ENCODE measurements at places on chromosomes 5 and 9.
A peak's percentile ranks its signal among the peaks of the same experiment; 100 is the strongest.

DNA sequence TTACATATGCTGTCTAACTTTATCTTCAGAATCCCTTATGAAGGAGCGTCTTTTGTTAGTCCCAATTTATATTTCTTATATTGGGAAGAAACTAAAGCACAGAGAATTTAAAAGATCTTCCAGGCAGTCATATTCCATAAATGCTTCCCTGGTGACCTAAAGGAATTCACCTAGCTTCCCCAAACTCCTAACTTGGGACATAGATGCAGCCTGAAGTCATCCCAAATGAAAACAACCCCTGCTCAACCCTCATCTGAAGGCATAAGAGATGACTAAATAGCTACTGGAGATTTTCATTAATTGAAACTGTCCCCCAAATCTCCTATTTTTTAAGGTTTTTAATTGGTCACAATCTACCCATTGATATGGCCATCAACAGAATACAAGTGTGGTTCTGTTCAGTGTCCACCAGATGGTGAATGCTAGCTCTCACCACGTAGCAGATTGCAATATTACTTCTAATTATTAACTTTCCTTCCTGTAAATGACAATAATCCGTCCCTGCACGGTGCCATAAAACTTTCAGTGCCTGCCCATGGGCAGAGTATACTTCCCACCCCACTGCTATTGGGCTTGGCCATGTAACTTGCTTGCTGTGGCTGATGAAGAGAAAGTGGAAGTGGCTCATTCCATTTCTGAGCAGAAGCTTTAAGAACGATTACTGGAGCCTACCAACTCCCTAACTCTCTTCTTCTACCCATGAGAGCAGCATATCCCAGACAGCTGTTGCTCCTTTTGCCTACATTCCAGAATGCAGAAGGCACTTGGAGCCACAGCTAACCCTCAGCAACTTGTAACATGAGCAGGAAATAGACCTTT, 18.7 kb downstream of the PRUNE2 start:
- no peaks in the 10 kb centered on the region for H3K27me3 ChIP-seq
- DNase-seq, result peak; percentile 71
- peak overlapping the region; percentile 31 for H3K4me3 ChIP-seq
- H3K36me3 ChIP-seq, result no peaks in the 10 kb centered on the region
- peaks cover 22% of the 10 kb centered on the region for H3K4me1 ChIP-seq

GRCh38 chr9:77710316-77710715, 62.2 kb upstream of the GNA14 start:
- no peak for DNase-seq
- H3K27me3 ChIP-seq, result no peaks in the 10 kb centered on the region
- peaks cover 20% of the 10 kb centered on the region for H3K4me1 ChIP-seq
- H3K27ac ChIP-seq, result no peak overlapping the region
- no peaks in the 10 kb centered on the region for H3K36me3 ChIP-seq
- H3K4me3 ChIP-seq, result no peak overlapping the region

- H3K27ac ChIP-seq, result no peak overlapping the region
- no peaks in the 10 kb centered on the region for H3K36me3 ChIP-seq
- no peaks in the 10 kb centered on the region for H3K4me1 ChIP-seq
- H3K4me3 ChIP-seq, result no peak overlapping the region
Observed at GRCh38 chr5:7686794-7687193, 164.1 kb downstream of the CFAP90 start.

- H3K27ac ChIP-seq, result no peak overlapping the region
- H3K27me3 ChIP-seq, result no peaks in the 10 kb centered on the region
- H3K4me1 ChIP-seq, result no peaks in the 10 kb centered on the region
- no peak overlapping the region for H3K4me3 ChIP-seq
Observed at GRCh38 chr5:131965826-131966415, 20.5 kb upstream of the MEIKIN start.

DNA sequence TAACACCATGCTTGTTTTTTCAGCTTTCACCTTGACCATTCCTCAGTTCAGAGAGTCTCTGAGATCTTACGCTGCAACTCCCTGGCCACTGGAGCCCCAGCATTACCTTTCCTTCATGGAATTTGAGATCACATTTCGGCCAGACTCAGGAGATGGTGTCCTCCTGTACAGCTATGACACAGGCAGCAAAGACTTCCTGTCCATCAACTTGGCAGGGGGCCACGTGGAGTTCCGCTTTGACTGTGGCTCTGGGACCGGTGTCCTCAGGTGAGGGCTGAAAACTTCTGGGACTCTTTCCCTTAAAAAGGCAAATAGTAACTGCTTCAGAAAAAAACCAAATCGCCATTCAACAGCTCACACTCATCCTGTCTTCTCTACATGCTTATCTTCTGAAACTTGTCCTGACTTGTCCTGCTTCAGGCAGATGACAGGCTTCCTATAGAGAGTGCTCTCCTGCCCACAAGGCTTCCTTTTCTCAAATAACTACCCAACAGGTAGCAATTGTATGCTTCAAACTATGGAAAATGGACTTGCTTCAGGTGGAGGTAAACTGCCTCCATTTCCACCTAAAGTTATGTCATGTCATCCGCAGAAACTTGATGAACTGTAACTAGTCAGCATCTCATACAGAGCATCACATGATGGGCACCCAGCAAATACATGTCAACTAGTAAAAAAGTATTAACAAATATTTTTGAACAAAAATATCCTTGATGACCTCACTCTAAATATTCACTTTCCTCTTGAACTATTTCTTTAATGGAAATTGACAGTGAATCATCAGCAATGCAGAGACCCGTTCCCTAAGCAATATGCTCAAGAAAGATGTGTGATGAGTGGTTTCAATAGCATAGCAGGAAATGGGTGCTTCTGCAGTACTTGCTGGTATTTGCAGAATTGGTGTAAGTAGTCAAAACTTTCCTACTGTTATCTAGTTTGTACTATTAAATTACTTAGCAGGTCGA, 129.2 kb downstream of the LIFR start:
- H3K4me1 ChIP-seq, result no peaks in the 10 kb centered on the region
- H3K36me3 ChIP-seq, result no peaks in the 10 kb centered on the region
- H3K27ac ChIP-seq, result no peak overlapping the region
- H3K27me3 ChIP-seq, result 0 out of 2 replicates have a peak, but pooled peaks cover 3% of the 10 kb centered on the region
- H3K4me3 ChIP-seq, result no peak overlapping the region
- DNase-seq, result no peak

DNA sequence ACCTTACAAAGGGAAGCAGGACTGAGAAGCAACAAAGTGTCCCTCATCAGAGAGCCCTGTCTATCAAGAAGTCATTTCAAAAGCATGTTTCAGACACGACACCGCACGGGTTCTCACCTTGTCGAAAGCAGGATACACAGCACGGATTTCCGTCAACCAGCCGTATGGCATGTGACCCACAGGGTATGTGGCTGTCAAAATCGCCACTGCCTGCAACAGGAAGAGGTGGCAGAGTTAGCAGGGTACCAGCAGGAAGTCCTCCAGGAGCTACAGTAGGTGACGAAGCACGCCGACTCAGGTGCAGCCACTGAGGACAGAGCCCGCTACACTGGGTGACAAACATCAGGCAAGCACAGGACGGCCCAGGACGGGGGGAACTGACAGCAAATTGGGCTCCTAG, 81.2 kb downstream of the OTULIN start:
- no peak overlapping the region for H3K27ac ChIP-seq
- H3K4me1 ChIP-seq, result no peaks in the 10 kb centered on the region
- no peaks in the 10 kb centered on the region for H3K36me3 ChIP-seq
- no peak for DNase-seq
- H3K4me3 ChIP-seq, result no peak overlapping the region

DNA sequence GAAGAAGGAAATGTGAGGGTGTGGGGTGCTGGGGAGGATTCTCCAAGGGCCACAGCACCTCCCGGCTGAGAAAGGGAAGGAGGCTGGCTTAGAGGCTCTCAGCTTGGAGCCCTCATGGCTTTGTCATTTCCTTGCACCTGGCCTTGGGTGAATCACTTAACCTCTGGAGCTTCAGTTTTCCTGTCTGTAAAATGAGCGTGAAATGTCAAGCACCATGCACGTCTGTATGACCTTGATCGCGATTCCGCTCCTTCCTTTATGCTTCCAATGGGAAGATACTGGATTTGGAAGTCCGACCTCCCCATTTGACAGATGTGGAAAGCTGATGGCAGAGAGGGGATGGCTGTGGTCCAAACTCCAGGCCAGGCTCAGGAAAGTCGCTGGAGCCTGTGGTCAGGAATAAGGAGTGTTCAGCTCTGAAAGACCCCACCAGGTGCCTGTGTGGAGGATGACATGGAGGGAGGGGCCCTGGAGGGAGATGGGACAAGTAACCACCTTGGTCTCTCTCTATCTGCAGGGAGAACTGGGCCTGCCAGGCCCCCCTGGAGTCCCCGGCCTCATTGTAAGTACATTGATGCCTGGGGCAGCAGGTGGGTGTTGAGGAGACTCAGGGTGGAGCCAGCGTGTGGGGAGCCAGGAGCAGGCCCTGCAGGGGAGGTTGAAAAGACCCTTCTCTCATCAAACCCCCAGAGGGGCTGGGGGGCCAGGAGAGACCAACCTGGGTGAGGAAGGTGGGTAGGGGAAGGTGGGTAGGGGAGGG, 66.5 kb downstream of the COL27A1 start:
- H3K4me1 ChIP-seq, result peaks cover 83% of the 10 kb centered on the region
- H3K4me3 ChIP-seq, result no peak overlapping the region
- no peaks in the 10 kb centered on the region for H3K27me3 ChIP-seq

- H3K4me3 ChIP-seq, result no peak overlapping the region
- no peak for DNase-seq
- H3K27ac ChIP-seq, result no peak overlapping the region
- H3K36me3 ChIP-seq, result peaks cover 62% of the 10 kb centered on the region
- peaks cover 34% of the 10 kb centered on the region for H3K4me1 ChIP-seq
Observed at GRCh38 chr5:178123094-178123965, 7.5 kb upstream of the RMND5B start.

- no peak overlapping the region for H3K4me3 ChIP-seq
- DNase-seq, result no peak
- H3K4me1 ChIP-seq, result no peaks in the 10 kb centered on the region
Observed at GRCh38 chr5:66477596-66477995, 118.6 kb upstream of the MAST4 start.

GRCh38 chr5:176513788-176514187, 23.4 kb downstream of the RNF44 start:
- H3K27me3 ChIP-seq, result no peaks in the 10 kb centered on the region
- H3K36me3 ChIP-seq, result peaks cover 14% of the 10 kb centered on the region
- no peak for DNase-seq
- H3K4me1 ChIP-seq, result peaks cover 8% of the 10 kb centered on the region

GRCh38 chr5:31798168-31798567, 159.2 kb downstream of the PDZD2 start:
- no peak for DNase-seq
- no peaks in the 10 kb centered on the region for H3K27me3 ChIP-seq
- no peak overlapping the region for H3K27ac ChIP-seq
- H3K4me3 ChIP-seq, result no peak overlapping the region

GRCh38 chr5:114789773-114790402, 379.8 kb downstream of the TRIM36 start:
- H3K4me3 ChIP-seq, result no peak overlapping the region
- no peaks in the 10 kb centered on the region for H3K4me1 ChIP-seq
- H3K36me3 ChIP-seq, result no peaks in the 10 kb centered on the region
- H3K27ac ChIP-seq, result no peak overlapping the region
- H3K27me3 ChIP-seq, result no peaks in the 10 kb centered on the region
- peak; percentile 71 for DNase-seq

DNA sequence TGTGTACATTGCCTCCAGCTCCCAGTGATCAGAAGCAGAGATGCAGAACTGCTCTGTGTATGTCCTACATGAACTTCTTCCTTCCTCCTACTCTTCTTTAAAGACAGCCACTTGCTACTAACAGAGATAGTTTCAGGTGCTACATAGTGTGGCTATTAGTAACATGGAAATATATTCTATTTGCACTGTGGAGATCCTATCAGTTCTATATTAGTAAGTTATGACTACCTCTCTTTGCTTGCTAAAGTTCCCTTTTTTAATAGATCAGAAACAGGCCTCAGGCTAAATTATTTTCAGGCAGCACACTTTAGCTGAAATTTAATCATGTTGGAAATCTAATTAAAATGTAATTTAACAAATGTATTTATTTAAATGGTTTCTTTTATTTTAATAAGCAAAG, 64.4 kb upstream of the TNFSF8 start:
- no peak for DNase-seq
- H3K4me3 ChIP-seq, result no peak overlapping the region
- H3K36me3 ChIP-seq, result no peaks in the 10 kb centered on the region
- H3K27ac ChIP-seq, result no peak overlapping the region
- H3K4me1 ChIP-seq, result no peaks in the 10 kb centered on the region
- no peaks in the 10 kb centered on the region for H3K27me3 ChIP-seq

DNA sequence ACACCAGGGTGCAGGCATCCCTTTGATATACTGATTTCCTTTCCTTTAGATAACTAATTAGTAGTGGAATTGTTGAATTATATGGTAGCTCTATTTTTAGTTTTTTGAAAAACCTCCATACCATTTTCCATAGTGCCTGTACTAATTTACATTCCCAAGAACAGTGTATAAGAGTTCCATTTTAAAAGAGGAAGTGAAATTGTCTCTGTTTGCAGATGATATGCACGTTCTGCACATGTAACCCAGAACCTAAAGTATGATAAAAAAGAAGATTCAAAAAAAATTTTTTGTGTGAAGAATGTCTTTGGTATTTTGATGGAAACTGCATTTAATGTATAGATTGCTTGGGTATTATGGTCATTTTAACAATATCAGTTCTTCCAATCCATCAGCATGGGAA, 424.0 kb upstream of the CCNH start:
- H3K4me1 ChIP-seq, result no peaks in the 10 kb centered on the region
- H3K36me3 ChIP-seq, result no peaks in the 10 kb centered on the region
- H3K27me3 ChIP-seq, result no peaks in the 10 kb centered on the region
- H3K27ac ChIP-seq, result no peak overlapping the region

DNA sequence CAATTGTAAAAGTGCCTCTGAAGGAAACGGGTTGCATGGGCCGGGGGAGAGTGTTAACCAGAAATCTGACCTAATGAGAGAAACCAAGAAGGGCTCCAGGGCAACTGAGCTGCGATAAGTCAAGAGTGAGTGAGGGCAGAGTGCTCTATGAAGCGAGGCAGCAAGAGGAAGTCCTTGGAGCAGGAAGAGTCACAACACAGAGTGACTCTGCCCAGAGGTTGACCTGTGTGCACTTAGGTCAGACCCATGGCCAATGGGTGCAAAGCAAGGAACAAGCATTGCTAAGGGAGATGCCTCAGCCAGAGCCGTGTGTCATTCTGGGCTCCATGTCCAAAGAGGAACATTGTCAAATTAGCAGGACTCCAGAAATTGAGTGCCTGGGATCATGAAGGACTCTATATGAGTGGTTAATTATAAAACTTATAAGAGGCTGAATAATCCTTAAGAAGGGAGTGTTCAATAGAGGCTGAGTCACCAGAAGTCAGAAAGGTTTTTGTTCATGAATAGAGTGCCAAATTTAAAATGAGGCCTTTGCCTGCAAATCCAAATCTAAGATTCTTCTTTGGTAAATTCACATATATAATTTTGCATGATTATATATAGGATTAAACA, 438.5 kb downstream of the MED10 start:
- no peak overlapping the region for H3K27ac ChIP-seq
- no peaks in the 10 kb centered on the region for H3K27me3 ChIP-seq
- H3K4me1 ChIP-seq, result no peaks in the 10 kb centered on the region
- H3K4me3 ChIP-seq, result no peak overlapping the region

- H3K27ac ChIP-seq, result no peak overlapping the region
- no peak overlapping the region for H3K4me3 ChIP-seq
- DNase-seq, result peak; percentile 88
Observed at GRCh38 chr9:134968011-134968822, 50.5 kb upstream of the FCN1 start.

- H3K27ac ChIP-seq, result no peak overlapping the region
- no peak for DNase-seq
- peaks cover 17% of the 10 kb centered on the region for H3K4me1 ChIP-seq
Observed at GRCh38 chr9:83473488-83473971, 64.7 kb downstream of the FRMD3 start.

GRCh38 chr9:32703635-32704034, 68.2 kb upstream of the TAF1L start:
- no peaks in the 10 kb centered on the region for H3K27me3 ChIP-seq
- H3K27ac ChIP-seq, result no peak overlapping the region
- no peak for DNase-seq
- no peak overlapping the region for H3K4me3 ChIP-seq
